ENCODE measurements at places on chromosomes 12 and 14. TPM values are rescaled to one million over a fixed set of nuclear protein-coding genes. Genes with fewer than 3 reads are reported as not detected.

DNA sequence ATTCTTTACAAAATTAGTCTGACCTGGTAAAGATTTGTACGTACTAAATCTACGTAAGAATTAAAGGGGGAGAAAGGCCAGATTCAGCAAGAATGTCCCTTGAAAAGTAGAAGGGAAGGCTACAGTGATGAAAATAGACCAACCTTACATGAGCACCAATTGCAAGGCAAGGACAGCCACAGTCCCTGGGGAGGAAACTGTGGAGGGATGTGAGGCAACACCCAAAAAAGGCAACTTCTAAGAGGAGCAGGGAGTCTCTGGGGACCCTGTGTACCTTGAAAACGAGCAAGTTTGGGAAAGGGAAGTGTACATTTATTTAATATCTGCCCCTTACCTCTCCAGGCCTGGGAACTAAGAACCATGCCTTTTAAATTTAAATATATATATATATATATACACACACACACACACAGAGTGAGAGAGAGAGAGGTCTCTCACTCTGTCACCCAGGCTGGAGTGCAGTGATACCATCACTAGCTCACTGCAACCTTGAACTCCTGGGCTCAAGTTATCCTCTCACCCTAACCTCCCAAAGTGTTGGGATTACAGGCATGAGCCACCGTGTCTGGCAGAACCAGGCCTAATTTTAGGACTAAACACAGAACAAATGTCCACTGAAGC lies 56.4 kb downstream of the TMCC3 start:
- DNase-seq = no peak

DNA sequence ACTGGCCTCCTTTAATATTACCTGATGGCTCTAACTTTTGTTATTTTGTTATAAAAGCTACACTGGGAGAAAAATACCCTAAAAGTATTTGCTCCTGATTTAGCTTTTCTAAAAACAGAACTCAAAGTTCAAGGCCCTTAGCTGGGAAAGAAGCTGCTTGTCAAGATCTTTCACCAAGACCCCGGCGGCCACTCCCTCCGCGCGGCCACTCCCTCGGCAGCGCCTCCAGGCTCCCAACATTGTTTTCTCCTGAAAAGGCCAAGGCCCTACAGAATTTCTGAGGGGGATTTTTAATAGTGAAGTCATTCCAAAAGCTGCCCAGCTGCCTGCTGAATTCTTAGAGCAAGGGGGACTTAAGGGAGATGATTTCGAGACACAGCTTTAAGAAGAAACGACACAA lies 96.4 kb downstream of the NTN4 start:
- no peak for DNase-seq

GRCh38 chr14:30035361-30035760 lies 107.7 kb upstream of the PRKD1 start:
- DNase-seq = no peak

GRCh38 chr12:64059685-64060084 lies 162.4 kb downstream of the KICS2 start:
- DNase-seq = no peak

GRCh38 chr14:50395448-50395847 lies 1.2 kb downstream of the CDKL1 start:
- DNase-seq = no peak

GRCh38 chr12:117592588-117593305 lies 231.3 kb upstream of the NOS1 start:
- no peak for DNase-seq

GRCh38 chr12:121713793-121714192 lies 1.2 kb downstream of the TMEM120B start:
- DNase-seq = no peak

DNA sequence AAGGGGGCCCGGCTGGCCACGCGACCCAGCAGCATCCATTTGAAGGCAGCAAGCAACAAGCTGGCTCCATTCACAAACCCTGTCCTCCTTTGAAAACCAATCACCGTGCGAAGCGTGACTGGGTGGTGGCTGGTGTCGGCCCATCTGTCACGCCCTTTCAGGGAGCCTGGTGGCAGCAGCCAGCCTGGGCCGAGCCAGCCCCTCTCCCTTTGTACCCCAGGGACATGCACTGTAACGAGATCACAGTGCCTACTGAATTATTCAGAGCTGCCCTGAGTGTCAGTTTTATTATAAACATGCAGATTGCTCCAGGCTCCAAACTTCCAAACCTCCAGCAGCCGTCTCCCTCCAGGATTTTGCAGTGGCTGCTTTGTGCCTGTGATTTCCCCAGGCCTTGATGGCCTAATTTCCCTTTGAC lies 22.3 kb upstream of the CTDSP2 start:
- no peak for DNase-seq

GRCh38 chr12:12505544-12506495 lies 56.8 kb downstream of the DUSP16 start:
- no peak for DNase-seq

SYNE2 gene
- 191 TPM for total RNA-seq

KCNC2 gene
- not detected for total RNA-seq

PRKD1 gene
- 3.2 TPM for total RNA-seq
